Occipital lobe (tissue), 3 donors: ENCODE measurements at places on chromosomes 7 and 10.

- DNase-seq: no peak
Observed at GRCh38 chr10:77228559-77228958, 409.0 kb downstream of the KCNMA1 start.

DNA sequence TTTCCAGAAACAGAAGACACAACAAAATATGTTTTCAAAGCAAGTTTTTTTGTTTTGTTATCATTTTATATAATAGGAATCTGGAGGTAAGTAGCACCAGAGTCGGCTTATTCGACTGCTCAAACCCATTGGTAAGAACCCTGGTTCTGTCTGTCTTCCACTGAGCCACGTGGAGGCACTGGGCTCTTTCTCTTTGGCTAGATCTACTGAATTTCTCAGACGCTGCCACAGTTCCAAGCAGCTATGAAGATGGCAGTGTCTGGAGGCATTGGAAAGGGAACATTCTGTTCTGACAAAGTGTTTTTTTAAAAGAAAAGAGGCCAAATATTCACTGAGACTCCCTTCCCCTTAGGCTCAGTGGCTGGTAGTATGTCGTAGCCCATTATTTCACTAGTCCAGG, 338.8 kb downstream of the NRG3 start:
- no peak for DNase-seq

DNA sequence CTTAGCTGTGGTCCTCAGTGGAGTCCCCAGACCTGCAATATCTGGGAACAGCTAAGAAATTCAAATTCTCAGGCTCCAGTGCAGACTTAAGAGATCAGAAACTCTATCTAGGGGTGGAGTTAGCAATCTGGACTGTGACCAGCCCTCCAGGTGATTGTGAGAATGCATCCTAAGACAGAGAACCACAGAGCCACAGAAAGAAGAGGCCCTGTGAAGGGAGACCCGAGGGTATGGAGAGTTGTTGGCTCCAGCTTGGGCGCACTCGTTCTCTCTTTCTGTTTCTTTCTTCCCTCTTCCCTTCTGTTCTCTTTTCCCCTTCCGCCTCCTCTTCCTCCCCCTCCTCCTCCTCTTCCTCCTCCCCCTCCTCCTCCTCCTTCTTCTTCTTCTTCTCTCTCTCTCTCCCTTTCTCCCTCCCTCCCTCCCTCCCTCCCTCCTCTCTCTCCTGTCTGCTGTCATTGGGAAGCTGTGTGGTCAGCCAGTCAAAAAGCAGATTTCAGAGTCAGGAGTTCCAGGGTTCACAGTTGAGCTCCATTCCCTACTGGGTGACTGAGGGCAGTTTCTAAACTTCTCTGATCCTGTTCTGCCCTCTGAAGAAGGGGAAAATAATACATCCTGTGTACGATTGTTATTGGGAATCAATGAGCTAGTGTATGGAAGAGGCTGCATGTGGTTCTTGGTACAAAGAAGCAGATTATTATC, 62.1 kb upstream of the STEAP1B start:
- DNase-seq: no peak

GRCh38 chr7:51325908-51326307, 9.3 kb upstream of the COBL start:
- DNase-seq: no peak

GRCh38 chr7:93203496-93203895, 22.8 kb downstream of the HEPACAM2 start:
- DNase-seq: no peak
